ENCODE measurements at places on chromosomes 5 and 9.

DNA sequence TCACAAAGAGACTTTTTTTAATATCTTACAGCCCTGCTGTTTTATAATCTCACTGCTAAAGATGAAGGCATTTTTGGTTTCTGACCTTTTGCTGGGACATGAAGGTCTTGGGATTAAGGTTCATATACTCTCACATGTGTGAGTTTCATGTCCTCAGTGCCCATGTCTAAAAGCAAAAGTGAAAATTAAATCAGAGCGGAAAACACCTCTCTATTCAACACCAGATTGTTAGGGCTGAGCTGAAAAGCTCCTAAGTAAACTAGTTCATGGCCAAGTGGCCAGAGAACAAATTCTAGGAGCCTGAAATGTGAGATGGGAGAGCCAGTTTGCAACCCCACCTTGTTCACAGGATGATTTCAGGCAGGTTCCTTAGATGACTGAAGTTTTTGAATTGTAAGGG, 110.9 kb downstream of the GRIA1 start:
- no peak for DNase-seq

DNA sequence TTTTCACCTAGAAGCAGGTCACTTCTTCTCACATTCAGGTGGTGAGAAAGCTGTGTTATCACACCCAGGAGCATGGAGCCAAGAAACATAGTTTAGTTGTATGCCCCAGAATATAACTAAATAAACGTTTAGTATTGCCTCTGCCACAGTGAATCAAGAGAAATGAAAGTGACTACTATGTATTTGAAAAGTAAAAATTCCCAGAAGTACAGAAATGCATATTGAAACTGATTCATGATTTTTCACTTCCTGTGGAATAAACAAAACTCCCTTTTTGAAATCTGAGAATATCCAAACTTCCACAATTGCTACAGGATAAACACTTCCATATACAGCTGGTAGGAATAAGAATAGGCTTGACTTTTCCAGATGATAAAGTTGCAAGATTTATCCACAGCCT, 15.3 kb upstream of the NINJ1 start:
- DNase-seq = no peak

DNA sequence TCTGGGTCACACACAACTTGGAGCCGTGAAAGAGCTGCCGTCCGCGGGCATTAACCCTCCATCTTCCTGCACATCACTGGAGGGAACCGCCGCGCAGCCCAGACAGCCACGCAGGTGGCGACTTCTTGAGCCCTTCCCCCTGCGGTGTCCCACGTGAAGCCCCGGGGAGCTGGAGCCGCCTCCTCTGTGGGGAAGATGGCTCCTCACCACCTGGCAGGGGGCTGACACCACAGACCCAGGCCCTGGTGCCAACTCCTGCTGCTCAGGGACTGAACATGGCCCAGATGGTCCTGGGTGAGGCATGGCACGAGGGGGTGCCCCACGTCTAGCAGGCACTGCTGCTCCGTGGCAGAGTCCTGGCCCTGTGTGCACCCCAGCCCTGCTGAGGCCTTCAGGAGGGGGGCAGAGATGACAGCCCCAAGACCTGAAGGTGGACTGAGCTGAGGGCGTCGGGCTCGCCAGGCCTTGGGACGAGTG, 38.9 kb downstream of the NDUFS6 start:
- no peak for DNase-seq

GRCh38 chr5:32767948-32768467, 56.9 kb downstream of the NPR3 start:
- no peak for DNase-seq

- no peak for DNase-seq
Measured at GRCh38 chr5:39560726-39561125, 135.9 kb upstream of the DAB2 start.

- no peak for DNase-seq
Measured at GRCh38 chr5:25540628-25541027, 895.9 kb upstream of the CDH10 start.

DNA sequence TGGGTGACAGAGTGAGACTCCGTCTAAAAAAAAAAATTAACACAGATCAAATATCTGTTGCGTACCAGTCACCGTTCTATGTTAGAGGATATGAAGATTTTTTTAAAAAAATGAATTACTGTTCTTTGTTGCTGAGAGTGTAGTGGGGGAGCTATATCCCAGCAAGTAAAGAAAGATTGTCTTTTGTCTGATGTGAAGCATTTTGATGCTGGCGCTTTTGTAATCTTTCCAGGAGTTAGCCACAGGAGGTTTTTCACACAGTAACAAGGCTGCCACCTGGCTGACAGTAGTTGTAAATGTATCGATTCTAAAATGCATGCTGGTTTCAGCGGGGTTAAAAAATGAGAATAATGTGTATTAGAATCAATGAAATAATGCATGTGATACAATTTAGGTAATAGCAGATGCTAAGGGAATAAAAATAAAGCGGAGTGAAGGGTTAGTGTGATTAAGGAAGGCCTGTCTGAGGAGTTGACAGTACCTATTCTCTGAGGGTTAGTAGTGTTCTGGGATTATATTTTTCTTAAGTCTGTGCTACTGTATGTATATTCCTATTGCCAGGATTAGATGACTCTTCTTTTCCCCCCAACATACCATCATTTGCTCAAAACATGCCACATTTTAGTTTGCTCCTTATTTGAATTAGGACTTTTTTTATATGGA, 3.4 kb downstream of the LMNB1 start:
- DNase-seq = peak; percentile 21

DNA sequence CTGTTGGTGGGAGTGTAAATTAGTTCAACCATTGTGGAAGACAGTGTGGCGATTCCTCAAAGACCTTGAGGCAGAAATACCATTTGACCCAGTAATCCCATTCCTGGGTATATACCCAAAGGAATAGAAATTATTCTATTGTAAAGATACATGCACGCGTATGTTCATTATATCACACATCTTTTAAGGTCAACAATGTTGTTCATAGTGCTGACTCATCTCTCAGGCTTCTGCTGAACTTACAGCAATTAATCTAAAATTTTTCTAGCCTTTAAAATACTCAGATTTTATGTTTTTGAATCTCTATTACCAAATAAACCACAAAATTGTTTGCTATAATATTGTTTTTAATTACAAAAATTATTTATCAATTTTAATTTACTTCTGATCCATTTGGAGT, 38.8 kb upstream of the ZNF618 start:
- no peak for DNase-seq

GRCh38 chr5:61910771-61911170, 395.2 kb upstream of the KIF2A start:
- DNase-seq = no peak

GRCh38 chr5:33854733-33855151, 37.0 kb downstream of the ADAMTS12 start:
- DNase-seq = no peak

GRCh38 chr5:6302075-6302474, 76.3 kb downstream of the MED10 start:
- no peak for DNase-seq

DNA sequence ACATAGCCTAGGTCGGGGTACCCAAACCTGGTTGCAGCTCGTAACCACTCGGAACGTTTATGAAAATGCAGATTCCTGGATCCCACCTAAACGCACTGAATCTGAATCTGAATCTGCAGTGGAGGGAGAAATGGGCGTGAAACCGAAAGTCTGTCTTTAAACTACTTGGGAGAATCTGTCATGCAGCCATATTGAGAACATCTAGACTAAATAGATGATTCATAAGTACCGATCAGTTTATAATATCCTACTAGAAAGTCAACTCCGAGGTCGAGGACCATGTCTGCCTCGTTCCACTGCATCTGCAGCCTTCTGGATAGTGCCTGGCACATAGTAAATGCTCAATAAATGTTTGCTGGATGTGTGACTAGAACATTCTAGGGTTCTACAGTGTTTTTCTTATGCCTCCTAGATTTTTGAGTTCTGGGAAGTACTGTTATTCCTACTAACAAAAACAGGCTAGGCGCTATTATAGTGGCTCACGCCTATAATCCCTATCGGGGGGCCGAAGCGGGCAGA, 632 bp downstream of the COQ4 start:
- DNase-seq = no peak

Data from stimulated activated CD8-positive, alpha-beta memory T cell treated with anti-CD3 and anti-CD28 coated beads, Interleukin-7, amount 100 ng/mL, for 1 hour (primary cell).